CD14-positive monocyte (primary cell): ENCODE measurements at places on chromosomes 7 and 10.
A peak's percentile ranks its signal among the peaks of the same experiment; 100 is the strongest.

- no peak for DNase-seq
Measured at GRCh38 chr10:69497231-69497561, 45.9 kb downstream of the TSPAN15 start.

DNA sequence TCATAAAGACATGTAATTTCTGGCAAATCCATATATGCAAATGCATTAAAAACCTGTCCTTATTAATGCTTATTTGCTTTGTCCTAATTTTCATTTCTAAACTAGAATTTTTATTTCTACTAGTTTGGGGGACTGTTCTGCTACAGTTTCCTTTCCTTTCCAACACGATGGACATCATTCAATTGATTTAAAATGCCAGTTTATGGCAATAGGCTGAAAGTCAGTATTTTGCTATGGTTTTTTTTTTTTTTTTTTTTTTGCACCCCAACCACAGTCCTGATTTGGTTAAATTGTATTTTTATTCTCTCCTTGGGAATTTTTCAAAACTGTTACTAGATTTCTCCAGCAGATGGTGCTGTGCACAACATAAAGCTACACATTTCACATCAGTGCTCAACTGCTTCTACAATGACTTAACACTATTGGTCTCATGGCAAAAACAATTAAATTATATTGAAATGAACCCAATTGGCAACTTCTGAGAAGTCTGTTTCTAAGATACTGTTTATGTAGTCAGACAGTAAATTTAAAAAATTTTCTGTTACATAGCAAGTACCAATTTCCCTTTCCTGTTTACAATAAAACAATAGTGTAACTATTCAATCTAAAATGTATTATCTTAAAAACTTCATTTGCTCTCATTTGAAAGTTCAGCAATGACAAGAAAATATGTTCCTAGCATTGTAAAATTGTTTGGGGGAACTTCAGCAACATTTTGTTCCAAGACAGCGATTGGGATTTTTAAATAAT is 193.8 kb upstream of the CCDC6 start:
- peak; percentile 7 for DNase-seq

- no peak for DNase-seq
Measured at GRCh38 chr7:65441010-65441409, 67.4 kb downstream of the ZNF92 start.

- no peak for DNase-seq
Measured at GRCh38 chr10:74928742-74929191, 102.4 kb downstream of the KAT6B start.

- DNase-seq = no peak
Measured at GRCh38 chr7:70571403-70571934, 560.5 kb upstream of the GALNT17 start.

GRCh38 chr10:72328829-72329204 is 25.9 kb downstream of the DNAJB12 start:
- DNase-seq = no peak

DNA sequence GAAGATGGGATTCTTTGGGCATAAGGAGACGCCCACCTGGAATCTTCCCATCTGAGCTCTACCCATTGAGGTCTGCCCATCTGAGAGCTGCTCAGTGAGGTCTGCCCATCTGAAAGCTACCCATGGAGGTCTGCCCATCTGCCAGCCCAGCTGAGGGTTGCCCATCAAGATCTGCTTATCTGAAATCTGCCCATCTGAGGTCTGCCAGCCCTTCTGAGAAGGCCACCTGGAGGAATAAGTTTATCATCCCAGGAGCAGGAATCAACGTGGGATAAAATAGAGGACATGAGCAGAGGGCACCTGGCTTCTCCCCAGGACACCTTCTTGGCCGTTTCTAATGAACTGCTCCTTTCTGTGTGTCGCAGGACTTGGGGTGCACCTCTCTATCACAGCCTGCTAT is 35.3 kb upstream of the PDZD8 start:
- no peak for DNase-seq

GRCh38 chr10:71998119-71998839 is 34.1 kb downstream of the CHST3 start:
- no peak for DNase-seq

DNA sequence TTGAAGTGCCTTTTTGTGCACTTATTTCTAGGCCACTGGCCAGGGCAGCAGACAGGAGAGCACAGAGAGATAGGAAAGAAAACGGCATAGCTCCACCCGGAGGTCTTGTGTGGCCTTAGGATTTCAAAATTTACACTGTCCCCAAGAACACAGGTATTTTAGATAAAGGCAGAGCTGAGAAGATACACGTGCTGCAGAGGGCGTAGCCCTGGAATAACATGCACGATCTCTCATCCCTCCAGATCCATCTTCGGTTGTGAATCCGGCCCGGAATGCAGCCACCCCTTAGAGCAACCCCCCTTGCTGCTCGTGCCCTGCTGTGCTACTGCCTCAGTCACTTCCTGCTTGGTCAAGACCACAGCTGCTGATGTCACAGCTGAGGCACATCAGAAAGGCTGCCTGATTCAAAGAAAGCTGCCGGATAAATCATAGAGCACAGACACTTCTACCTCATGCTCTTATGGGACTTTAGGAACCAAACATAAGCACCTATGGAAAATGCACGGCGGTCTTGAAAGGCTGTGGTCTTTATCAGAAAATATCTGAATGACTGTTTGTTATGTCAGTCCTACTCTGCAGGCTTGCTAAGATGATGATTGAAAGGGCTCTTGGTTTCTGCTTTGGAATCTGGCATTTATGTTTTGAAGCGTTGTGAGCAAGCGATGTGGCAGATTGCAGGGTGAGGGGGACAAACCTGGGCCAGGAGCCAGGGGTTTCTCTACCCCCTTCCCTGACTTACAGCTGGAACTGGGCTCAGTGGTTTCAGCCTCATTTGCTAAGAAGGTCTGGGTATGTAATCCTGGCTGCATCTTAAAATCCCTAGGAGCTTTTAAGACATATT is 152.0 kb downstream of the SVIL start:
- no peak for DNase-seq

GRCh38 chr10:116891208-116891607 is 41.9 kb downstream of the ENO4 start:
- no peak for DNase-seq

GRCh38 chr7:103524042-103524907 is 78.3 kb upstream of the SLC26A5 start:
- no peak for DNase-seq

- no peak for DNase-seq
Measured at GRCh38 chr7:139567647-139568345, 44.3 kb downstream of the CLEC2L start.

DNA sequence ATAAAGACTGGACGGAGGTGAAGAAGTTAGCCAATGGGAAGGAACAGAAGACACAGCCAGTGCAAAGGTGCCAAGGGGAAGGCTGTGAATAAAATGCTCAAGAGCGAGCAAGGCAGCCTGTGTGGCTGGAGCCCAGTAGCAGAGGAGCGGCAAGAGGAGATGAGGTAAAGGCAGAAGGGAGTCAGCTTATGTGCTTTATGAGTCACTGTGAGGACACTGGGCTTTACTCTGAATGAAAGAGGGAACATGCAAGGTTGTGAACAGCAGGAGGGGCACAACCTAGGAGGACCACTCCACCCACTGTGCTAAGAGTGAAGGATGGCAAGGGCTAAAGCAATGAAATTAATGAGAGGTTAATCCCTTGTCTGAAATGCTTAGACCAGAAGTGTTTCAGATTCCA is 129.0 kb upstream of the ODAD2 start:
- no peak for DNase-seq

- DNase-seq = peak; percentile 53
Measured at GRCh38 chr7:7180725-7181449, 1.5 kb upstream of the C1GALT1 start.

- DNase-seq = no peak
Measured at GRCh38 chr7:150891740-150892139, 39.4 kb downstream of the AOC1 start.

DNA sequence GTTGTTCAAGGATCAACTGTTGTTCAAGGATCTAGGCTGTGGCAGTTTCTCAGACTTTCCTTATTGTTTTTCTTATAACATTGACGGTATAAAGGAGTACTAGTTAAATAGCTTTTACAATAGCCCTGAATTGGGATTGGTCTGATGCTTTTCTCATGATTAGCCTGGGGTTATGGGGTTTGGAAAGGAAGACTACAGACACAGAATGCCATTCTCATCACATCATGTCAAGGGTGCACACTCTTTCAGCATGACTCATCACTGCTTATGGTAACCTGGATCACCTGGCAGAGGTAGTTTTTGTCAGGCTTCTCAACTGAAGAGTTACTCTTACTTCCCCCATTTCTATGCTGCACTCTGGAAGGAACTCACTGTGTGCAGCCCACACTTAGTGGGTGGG is 194.2 kb upstream of the NPSR1 start:
- DNase-seq = no peak

- no peak for DNase-seq
Measured at GRCh38 chr10:48492201-48492600, 112.7 kb downstream of the ARHGAP22 start.

DNA sequence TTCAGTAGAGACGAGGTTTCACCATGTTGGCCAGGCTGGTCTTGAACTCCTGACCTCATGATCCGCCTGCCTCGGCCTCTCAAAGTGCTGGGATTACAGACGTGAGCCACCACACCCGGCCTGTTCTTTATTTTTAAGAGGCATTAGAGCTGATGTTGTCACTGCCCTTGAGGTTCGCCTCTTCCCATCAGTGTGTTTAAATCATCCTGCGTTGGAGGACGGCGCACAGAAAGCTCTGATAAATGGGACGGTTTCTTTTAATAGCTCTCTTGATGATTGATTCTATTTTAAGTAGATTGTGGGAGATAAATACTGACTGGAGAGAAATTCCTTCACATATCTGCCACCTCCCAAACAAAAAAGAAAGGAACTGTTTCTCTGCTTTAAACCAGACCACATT is 29.0 kb downstream of the UPP1 start:
- DNase-seq = no peak

DNA sequence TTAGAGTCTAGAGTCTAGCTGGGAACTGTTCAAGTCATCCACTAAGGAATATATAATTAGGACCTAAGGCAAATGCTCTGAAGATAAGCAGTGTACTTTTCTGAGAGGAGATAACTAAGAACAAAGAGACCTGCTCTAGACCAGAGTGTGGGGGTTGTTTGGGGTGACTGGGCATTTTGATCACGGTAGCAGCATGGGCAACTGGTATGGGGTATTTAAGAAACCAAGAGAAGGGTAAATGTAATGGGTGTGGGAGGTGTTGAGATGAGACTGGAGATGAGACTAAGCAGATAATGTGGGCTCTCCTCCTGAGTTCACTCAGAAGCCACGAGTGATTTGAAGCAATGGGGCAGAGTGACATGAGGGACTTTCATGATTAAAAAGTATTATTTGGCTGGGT is 1082.9 kb downstream of the GATA3 start:
- DNase-seq = no peak

- DNase-seq = no peak
Measured at GRCh38 chr7:115995701-115996100, 34.9 kb downstream of the TFEC start.

DNA sequence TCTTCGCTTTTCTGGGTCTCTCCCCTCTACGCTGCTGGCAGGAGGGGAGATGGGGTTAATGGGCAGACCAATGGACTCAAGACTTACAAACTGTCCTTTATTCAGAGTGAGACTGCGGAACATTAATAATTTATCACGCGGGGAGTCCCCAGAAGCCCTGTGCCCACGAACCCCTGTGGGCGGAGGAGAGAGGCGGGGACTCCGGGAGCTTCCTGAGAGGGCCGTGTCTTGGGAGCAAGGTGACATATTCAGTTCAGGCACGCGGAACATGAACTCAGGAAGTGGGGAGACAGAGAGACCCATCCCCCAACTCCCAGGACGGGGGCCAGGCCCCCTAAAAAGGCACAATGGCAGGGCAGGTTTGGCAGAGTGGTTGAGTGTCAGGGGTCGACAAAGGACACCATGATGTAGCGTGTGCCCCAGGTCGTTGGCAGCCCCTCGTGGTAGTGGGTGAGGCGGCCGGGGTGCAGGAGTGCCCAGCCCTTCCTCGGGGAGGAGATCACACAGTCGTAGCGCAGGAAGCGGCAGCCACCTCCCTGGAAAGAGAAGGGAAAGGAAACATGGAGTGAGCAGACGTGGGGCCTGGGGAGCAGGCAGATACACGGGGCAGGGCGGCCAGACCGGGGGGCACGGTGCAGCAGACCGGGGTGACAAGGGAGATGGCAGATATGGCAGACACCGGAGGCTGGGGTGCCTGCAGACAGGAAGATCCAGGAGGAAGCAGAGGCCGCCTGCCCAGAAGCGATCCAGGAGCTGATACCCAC is 5.2 kb upstream of the MOGAT3 start:
- no peak for DNase-seq

DNA sequence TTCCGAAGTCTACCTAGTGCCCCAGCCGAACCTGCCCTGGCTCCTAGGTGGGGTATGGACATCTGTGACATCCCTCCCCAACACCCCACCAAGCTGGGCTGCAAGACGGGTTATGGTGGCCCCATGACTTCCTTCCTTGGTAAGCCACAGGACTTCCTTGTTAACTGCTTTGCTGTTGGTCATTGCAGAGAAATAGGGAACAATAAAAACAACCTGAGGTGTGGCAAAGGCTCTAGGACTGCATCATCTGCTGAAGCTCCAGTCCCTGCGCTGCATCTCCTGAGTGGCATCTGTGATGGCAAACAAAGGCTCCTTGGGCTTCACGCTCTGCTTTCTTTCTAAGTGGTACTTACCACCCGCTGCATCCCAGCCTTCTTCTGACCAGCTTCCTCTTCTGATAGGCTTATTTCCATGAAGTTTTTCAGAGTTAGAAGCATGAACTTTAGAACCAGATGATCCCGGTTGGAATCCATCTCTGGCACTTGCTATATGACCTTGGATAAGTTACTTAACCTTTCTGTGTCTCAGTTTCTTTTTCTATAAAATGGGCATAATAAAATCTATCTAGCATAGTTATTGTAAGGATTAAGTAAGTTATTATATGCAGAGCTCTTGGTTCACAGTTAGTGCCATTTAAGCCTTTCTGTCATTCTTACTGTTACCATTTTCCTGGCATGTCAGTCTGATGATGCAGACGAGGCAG is 216.8 kb downstream of the RPS24 start:
- peak; percentile 78 for DNase-seq

- DNase-seq = no peak
Measured at GRCh38 chr7:133081119-133081598, 731 bp downstream of the CHCHD3 start.

DNA sequence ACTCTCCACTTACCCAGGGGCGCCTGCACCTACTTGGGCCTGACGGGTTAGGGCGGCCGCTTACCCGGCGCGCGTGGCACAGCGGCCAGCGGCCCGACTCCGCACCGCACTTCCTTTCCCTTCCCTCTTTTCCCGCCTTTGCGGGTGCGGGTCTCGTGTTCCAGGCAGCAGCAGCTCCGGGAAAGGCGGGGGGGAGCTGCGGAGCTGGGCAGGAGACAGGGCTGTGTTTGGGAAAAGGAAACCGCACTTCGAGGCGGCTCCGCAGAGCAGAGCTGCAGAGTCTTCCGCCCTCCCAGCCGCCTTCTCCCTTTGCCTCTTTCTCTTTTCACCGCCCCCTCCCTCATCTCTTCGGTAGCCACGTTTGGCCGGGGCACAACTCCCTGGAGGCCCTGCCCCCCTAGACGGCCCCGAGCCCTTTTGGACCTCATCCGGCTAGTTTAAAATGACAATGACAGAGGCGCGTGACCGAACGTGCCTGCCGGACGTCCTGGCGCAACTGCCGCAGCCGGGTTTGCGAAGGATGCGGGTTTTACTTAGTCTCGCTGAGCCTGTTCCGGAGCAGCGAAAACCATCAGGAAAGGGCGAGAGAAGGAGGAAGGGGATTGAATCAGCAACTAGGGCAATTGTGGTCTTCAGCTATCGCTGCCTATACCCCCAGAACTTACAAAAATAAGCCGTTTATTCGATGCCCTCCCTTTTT is 7.9 kb upstream of the PAX2 start:
- DNase-seq = no peak
